A172 (cell line): ENCODE measurements at places on chromosomes 12 and 14.

GRCh38 chr14:93811020-93811419, 22.7 kb upstream of the PRIMA1 start:
- DNase-seq: no peak

DNA sequence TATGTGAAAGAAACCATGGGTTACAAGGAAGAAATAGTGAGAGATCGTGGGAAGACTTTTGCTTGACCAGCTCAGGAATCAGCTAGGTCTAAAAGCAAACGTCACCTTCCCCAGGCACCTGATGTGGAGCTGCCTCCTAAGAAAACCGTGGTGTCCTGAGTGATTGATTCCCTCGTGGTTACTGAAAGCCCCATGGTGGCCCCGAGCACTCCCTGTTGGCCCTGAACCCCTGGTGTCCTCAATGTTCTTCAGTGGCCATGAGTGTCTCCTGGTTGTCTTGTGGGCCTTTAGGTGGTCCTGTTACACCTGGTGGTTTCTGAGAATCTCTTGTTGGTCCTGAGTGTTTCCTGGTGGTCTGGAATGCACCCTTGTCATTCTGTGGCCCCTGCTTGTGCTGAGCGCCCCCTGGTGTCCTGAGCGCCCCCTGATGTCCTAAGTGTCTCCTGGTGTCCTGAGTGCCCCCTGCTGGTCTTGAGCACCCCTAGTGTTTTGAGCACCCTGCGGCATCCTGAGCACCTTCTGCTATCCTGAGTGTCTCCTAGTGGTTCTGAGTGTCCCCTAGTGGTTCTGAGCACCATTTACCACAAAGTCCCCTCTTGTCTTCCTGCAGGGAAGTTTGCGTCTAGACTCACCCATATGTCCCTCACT, 518.7 kb downstream of the TMEM121 start:
- DNase-seq: peak; percentile 11

DNA sequence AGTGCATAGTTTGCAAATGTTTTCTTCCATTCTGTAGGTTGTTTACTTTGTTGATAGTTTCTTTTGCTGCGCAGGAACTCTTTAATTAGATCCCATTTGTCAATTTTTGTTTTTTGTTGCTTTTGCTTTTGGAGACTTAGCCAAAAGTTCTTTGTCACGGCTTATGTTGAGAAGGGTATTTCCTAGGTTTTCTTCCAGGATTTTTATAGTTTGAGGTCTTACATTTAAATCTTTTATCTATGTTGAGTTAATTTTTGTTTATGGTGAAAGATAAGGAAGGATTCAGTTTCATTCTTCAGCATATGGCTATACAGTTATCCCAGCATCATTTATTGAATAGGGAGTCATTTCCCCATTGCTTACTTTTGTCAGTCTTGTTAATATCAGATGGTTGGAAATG, 51.9 kb downstream of the SYNE2 start:
- DNase-seq: no peak

GRCh38 chr12:68185598-68185997, 26.1 kb upstream of the IFNG start:
- no peak for DNase-seq

DNA sequence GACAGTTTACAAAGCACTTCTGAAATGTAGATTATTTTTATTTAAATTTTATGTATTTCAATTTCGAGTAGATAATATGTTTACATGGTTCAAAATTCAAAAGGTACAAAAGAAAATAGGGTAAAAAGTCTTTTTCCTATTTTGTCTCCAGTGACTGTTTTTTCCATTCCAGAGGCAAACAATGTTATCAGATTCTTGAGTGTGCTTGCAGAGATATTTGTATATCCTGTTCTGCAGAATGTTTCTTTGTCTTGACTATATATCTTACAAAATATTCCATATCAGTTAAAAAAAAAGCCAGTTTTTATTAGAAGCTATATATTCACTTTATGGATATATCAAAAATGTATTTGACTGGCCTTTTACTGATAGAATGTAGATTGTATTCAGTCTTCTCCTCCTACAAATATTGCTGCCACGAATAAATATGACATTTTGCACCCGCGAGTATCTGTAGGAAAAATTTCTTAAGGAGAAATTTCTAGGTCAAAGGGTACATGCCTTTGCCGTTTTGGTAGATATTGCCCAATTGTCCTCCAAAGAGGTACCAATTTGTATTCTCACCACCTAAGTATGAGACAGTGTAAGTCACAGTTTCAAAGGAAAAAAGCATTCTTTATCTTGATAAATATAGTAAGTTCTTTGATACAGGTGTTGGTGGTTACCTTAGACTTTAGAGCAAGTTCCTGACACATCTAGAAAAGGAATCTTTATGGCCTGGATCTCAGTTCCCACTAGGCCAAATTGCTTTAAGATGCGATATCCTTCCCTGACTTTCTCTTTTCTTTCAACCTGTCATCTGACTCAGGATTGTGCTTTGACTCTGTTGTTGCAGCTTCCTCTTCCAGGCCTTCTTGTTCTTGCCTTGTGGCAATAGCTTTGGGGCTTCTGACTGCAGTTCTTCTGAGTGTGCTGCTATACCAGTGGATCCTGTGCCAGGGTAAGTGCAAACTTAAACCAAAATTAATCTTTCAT, 2.3 kb downstream of the KLRG1 start:
- no peak for DNase-seq

DNA sequence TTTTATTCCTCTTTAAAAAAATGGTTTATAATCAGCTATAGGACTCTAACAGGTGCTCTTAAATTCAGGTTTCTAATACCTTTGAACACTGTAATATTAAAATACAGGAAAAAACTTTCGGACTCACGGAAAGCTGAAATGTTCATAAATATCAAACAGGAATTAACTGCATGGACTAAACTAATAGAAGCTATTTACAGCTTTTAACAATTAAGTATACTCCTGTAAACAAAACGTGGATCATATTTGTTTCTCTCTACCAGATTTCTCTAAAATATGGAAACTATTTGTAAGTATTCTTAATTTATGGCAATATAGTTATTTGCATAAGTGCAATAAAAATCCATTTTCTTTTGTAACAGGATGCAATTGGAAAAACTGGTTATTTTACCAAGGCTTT, 108.9 kb upstream of the RESF1 start:
- DNase-seq: no peak

- no peak for DNase-seq
Observed at GRCh38 chr12:115303723-115304309, 619.8 kb upstream of the TBX3 start.

- DNase-seq: no peak
Observed at GRCh38 chr14:99698236-99698635, 14.1 kb downstream of the CYP46A1 start.

- DNase-seq: no peak
Observed at GRCh38 chr12:88398031-88398430, 182.2 kb downstream of the KITLG start.

GRCh38 chr12:102033991-102034745, 27.6 kb downstream of the WASHC3 start:
- no peak for DNase-seq

DNA sequence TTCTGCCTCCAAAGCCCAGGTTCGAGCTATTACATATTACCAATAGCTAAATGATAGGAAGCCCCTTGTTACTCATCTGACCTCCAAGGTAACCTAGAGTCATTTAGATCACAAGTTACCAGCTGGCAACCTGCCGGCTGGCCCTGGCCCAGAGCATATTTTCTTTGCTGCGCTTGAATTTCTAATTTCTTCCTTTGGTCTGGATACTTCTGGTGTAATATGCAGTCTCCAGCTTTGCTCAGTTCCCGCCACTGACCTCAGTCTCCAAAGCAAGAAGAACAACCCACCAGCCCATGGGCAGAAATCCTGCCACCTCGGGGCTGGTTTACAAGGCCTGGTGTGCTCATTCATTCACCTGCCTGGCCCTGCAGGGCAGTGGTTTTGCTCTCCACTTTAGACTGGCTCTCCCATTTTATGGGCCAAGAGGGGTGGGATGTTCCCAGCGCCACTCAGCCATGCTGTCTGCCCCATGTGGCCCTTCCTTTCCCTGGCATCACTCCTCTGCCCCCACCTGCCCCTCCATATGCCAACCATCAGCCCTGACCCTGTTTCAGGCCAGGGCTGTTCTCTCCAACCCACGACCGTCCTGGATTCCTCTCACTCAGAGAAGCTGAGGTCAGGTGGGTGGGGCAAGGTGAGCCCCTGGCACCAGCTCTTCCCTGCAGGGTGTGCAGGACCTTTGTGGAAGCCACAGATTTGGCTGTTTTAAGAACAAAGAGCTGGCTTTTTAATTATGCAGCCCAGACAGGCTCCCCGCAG, 76.0 kb downstream of the PRIMA1 start:
- DNase-seq: no peak

DNA sequence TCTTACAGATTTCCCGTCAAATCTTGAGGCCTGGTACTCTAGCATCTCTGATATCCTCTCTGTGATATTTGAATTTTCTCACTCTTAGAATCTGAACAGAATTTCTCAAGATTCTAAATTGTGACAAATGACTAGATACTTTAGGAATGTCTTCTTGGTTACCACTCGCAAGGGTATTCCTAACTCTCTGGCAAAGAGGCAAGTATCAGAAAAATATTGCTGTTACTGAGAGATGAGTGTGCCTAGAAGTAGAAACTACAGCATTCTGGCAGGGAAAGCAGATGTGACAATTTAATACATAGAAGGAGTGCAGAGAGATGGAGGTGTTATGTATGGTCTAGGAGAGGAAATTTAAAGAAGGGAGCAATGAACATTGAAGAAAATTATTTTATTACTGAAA, 467.8 kb downstream of the LRIG3 start:
- DNase-seq: no peak

DNA sequence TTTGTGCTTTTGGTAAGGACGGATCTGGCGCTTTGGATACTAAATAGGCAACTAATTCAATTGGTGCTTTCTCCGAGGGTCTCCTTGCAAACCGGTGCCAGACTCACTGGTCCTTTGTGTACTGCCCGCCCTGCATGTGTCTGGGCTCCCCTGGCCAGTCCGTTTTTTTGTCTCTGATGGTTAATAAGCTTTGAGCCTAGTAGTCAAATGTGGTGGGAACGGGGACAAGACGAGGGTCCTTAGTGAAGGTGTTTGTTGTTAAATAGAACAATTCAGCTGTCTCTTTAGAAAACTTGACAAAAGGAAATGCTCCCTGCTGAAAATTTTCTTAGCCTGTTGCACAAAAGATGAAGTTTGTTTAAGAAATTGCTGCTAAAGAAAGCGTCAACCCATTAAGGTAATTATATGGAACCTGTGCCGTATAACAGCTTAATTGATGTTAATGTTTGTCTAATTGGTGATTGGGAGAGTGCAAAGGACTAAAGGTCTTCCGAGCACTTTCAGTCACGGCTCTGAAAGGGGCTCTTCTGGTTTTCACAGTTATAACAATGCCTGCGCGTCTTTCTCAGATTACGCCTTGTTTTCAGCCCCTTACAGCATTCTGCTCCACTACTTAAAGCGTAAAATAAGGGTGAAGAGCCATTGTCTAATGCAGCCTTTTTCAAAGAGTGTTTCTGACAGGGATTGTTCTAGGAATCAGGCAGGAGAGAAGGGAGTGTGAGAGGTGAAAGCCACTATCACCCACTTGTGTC, 537.4 kb downstream of the PRKD1 start:
- DNase-seq: no peak

GRCh38 chr14:61649283-61649682, 46.0 kb upstream of the HIF1A start:
- DNase-seq: no peak

DNA sequence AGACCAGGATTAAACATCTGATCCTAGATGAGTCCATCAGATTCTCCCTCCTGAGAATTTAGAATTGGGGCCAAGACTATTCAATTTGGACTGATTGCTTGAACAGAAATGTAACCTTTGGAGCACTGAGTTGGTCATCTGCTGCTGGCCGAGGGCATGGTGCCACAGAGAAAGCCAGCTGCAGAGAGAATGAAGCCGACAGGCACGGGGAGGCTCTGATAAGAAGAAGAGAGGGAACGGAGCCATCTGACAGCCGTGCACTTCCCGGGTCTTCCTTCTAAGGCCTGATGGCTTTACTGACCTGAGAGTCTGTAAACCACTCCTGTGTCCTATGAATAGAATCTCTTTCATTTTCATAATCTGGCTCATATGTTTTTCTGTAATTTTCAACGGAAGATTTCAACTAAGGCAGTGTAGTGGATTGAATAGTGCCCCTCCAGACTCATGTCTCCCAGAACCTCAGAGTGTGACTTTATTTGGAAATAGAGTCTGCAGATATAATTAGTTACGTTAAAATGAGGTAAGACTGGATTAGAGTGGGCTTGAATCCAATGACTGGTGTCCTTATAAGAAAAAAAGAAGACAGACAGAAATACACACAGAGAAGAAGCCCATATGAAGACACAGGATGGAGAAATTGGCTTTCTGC, 39.1 kb upstream of the FRS2 start:
- DNase-seq: no peak

DNA sequence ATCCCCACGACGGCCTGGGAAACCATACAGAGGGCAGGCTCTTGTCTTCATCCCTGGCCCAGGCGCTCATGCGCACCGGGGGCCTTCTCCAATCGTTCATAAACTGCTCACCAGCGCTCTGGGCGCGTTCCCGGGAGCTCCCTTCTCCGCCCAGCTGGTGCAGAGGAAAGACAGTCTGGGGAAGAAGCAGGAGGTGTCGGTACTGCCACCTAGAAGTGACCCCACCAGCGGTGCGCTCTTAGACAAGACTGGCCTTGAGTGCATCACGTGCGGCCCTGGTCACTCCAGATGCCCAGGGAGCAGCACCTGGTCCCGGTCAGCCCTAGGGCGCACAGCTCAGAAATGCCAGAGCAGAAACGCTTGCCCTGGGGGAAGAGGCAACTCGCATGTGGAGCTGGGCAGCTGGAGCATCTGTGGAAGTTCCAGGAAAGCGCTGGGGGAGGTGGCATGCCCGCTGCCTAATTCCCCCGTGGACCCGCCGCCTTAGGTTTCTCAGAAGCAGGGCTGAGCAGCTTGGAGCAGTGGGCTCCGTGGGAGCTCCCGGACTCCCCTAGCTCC, 2.5 kb downstream of the GSC start:
- no peak for DNase-seq

GRCh38 chr12:50517421-50518048, 12.8 kb downstream of the DIP2B start:
- no peak for DNase-seq

GRCh38 chr14:23362200-23362599, 2.8 kb downstream of the EFS start:
- no peak for DNase-seq
